Iris pigment epithelial cell (primary cell): ENCODE measurements at places on chromosomes 11 and 22.
A peak's percentile ranks its signal among the peaks of the same experiment; 100 is the strongest.

GRCh38 chr22:43337385-43337784, 5.8 kb downstream of the SCUBE1 start:
- no peak for DNase-seq

GRCh38 chr11:9072626-9073176, 18.7 kb downstream of the SCUBE2 start:
- DNase-seq = no peak

DNA sequence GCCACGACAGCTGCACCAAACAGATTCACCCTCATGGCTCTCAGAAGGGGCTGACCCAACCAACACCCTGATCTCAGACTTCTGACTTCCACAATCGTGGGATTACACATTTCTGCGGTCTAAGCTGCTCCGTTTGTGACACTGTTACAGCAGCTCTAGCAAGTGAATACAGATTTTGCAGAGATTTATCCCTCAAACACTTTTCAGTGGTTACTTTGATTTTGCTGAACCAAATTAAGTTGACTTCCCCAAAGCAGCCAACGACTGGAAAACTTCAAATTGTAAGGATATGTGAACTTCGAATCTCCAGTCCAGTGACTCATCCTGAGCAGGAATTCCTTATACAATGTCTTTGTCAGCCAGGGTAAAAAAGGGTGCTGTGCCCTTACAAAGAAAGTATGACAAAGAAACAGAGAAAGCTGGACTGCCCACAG, 14.8 kb upstream of the INCENP start:
- DNase-seq = peak; percentile 36

DNA sequence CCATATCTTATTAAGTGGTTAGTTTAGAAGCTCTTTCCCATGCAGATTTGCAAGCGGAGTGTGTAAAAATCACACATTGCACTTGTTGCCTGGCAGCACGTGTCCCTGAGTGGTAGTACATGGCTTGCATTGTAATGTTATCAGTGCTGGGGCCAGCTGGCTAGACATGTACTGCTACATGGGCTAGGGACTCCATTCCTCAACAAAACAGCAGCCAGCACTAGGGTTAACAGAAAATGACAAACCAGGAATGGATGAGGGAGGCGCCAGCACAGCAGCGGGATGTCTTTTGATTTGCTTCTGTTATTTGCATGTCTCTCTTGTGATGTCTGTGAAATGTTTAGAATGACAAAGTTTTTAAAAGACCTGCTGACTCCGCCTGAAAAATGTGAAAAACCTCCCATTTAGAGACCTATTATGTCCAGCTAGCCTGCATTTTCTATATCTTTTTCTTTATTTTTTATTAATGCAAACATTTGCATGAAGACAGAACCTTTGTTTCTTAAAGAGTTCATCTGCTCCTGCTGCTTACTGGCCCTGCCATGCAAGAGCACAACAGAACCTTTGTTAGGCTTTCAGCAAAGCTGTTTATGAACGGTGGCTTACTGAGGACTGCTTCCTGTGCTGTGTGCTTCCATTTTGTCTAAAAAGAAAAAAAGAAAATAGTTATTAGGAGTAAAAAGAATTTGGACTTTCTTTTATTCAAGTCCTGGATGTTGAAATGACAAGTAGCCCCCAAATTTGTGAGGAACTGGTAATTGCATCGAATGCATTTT, 40.7 kb downstream of the CSTPP1 start:
- no peak for DNase-seq

DNA sequence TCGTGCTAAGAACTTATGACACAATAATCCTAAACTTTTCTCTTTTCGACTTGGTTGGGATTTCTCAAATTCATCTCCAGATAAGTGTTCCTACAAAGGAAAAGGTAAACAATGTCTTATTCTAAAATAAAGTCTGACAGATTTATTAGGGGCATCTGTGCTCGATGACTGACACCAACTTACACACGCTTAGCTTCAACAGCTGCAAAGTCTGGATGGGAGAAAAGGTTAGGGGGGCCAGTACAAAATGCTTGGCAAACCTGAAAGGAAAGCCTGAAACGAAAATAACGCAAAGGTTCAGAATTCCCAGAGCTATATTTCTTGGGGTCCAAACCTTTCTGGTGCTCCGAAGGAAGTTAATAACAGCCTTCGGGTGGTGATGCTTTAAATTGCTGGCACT, 3.4 kb downstream of the E2F8 start:
- DNase-seq = no peak

- DNase-seq = peak; percentile 39
Observed at GRCh38 chr11:112355726-112356125, 95.1 kb upstream of the PLET1 start.

DNA sequence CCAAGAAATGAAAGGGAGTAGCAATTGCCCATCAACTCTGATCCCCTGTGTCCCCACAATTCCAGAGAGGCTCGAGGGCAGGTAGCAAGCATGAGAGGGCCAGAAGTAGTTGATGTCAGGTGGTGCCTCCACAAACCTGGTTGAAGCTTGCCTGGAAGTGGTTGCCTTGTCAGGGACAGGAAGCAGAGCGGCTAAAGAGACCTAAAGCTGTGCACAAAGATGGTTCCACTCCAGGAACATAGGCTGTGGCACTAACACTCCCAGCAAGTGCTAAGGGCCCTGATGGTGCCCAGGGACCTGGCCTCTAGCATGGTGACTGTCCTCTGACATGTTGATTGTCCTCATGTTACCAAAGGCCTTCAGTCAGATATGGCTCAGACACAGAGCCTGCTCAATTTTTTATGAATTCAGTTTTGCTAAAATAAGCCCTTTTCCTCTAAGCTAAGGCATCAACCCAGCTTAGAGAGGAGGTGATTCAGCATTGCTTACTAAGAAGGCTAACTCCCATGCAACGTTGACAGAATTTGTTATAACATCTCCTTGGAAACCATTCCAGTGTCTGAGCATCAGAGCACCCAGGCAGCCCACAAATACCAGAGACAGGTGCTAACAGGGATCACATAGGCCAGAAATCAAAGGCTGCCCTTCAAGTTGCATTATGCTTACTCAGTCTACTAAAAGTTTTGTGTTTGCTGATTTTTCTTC, 196.3 kb upstream of the ARHGAP20 start:
- DNase-seq = peak; percentile 99

GRCh38 chr22:32413719-32414118, 1.7 kb upstream of the RTCB start:
- DNase-seq = peak; percentile 39

GRCh38 chr11:93219440-93219839, 21.6 kb upstream of the SLC36A4 start:
- no peak for DNase-seq
